NCI-H1105 treated with DMSO at 0.1 percent for 48 hours (cell line): ENCODE measurements at places on chromosomes 6 and 20.

GRCh38 chr6:109834595-109835437 lies 143.3 kb upstream of the GPR6 start:
- DNase-seq, result peak; percentile 86

GRCh38 chr6:108565091-108565766 lies 4.5 kb downstream of the FOXO3 start:
- no peak for DNase-seq

DNA sequence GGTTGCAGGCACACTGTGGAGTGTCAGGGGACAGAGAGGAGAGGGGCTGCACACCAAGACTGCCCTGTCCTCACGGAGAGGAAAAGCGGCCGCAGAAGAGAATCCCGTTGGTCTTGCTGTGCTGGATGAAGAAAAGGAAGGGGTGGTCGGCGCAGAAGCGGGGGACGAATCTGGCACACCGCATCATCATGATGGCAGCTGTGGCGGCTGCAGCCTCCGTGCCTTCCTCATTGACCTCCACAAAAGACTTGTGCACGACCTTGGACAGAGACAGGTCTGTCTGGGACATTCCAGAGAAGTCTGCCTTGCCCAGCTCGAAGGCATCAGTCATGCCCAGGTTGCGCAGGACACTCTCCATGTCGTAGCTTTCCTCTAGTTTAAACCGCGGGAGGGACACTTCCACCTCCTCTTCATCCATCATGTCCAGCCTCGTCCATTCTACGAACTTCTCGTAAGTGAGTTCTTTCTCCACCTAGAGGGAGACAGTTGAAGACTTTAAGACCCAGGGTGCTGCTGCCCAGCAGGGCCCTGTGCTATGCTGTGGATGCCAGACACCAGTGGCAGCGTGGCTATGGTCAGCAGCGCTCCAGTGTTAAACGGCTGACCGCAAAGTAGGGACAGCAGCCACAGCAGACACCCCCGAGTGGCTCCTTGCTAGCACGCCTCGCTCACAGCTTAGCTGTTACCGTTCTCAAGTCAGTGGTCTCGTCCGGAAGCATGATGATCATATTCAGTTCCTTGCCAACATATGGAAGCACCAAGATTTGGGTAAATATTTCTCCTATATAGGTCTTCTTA lies 22.9 kb downstream of the SERPINB6 start:
- no peak for DNase-seq

- DNase-seq, result no peak
Observed at GRCh38 chr20:17541596-17541995, 10.4 kb upstream of the BFSP1 start.

DNA sequence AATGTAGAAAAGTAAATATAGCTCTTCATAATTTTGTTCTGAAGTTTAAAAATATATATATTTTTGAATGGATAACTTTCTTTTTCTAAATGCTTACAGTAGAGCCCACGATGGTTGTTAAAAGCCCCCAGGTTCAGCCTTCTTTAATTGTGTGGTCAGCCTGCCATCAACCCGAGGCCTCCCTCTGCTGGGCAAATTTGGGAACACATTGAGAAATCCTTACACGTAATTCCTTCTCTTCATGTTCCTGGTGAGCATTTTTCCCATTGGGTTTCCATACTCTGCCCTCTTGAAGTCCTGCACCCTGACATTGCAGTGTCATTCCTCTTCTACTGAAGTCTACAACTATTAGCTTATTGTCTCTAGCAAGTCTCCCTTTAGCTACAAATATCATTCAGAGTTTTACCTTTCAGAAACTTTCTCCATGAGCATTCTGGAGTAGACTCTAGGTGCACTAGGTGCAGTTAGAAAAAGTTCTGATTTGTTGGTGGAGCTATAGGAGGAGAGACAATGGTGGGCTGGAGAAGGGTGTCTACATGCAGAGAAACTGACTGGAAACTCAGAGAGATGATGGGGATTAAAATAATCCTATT lies 40.6 kb downstream of the TRIM38 start:
- peak; percentile 56 for DNase-seq

- no peak for DNase-seq
Observed at GRCh38 chr6:134201716-134202115, 116.2 kb downstream of the SGK1 start.

DNA sequence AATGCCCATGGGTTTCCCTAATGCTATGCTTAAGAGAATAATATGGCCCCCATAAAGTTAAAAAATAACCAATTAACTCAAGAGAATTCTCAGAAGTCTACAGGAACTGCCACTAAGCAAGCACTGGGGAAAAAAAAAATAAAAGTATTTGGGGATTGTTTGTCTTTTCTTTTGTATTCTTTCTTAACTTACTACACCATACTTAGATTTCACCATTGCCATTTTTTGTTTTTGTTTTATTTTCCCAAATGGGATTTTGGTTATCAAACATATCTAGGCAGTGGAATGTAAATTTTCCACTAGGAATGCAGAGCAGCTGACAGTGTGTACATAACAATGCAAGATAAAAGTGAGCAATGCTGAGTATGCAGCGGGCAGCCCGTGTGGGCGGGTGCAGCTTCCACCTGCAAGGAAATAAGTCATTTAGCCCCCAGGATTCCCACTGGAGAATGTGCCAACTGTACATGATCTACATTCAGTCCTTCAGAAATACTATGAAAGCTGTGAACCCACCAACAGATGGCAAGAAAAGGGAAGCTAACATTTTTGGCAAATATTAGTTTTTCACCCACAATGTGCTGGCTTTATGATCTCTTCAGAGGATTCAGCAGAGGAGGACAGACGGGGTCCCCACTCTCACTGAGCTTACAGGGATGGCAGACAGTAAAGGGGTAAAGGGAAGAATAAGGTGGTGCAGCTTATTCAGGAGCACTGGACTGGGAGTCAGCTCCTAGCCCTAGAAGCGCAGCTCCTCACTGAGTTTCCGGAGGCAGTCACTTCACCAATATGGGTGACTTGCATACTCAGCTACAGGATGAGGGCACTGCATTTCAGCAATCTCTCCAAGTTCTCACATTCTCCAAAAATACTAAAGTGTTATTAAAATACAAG lies 44.4 kb downstream of the DCDC2 start:
- no peak for DNase-seq

DNA sequence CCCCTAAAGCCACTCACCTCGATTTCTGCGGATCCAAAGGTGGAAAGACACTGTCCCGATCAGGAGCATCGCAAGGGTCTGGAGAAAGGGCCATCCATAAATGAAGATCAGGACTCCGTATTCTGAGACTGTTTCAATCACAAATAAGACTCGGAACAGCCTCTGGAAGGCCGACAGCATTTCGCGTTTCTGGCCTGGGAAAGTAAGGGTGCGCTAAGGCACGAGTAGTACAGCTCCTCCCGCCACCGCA lies 44.6 kb downstream of the DPPA5 start:
- DNase-seq, result no peak

- DNase-seq, result no peak
Observed at GRCh38 chr6:155881826-155882526, 426.3 kb upstream of the NOX3 start.

DNA sequence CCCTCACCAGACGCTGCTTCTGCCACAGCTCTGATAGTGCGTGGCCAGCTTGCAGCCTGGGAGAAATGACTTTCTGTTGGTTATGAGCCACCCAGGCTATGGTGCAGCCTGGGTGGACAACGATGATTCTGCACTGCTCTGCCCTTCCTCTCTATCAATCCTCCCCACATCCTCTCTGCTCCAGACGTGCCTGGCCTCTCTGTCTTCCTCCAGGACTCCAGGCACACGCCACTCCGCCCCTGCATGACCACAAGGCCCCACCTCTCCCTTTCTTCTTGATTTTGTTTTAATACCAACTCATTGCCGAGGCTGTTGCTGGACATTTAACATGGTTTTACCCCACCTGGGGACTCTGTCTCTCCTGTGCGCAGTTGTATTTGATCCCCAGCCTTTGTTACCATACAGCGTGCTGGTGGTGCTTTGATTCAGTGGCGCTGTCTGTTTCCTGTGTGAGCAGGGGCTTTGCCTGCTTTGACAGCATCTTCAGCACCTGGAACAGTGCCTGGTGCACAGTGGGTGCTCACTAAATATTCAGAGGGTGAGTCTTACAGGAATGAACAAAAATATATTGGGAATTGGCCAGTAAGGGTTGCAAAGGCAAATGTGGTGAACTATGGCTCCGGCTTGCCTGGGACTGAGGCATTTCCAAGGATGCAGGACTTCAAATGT lies 280.9 kb downstream of the CDH26 start:
- no peak for DNase-seq

- DNase-seq, result no peak
Observed at GRCh38 chr6:72216222-72217068, 330.1 kb downstream of the RIMS1 start.

- no peak for DNase-seq
Observed at GRCh38 chr6:139126255-139126654, 8.6 kb upstream of the HECA start.

GRCh38 chr6:157505912-157506491 lies 125.0 kb downstream of the ZDHHC14 start:
- DNase-seq, result no peak

GRCh38 chr20:1479831-1480595 lies 11.2 kb downstream of the SIRPB2 start:
- no peak for DNase-seq

GRCh38 chr6:56984361-56984760 lies 29.5 kb downstream of the BEND6 start:
- no peak for DNase-seq

DNA sequence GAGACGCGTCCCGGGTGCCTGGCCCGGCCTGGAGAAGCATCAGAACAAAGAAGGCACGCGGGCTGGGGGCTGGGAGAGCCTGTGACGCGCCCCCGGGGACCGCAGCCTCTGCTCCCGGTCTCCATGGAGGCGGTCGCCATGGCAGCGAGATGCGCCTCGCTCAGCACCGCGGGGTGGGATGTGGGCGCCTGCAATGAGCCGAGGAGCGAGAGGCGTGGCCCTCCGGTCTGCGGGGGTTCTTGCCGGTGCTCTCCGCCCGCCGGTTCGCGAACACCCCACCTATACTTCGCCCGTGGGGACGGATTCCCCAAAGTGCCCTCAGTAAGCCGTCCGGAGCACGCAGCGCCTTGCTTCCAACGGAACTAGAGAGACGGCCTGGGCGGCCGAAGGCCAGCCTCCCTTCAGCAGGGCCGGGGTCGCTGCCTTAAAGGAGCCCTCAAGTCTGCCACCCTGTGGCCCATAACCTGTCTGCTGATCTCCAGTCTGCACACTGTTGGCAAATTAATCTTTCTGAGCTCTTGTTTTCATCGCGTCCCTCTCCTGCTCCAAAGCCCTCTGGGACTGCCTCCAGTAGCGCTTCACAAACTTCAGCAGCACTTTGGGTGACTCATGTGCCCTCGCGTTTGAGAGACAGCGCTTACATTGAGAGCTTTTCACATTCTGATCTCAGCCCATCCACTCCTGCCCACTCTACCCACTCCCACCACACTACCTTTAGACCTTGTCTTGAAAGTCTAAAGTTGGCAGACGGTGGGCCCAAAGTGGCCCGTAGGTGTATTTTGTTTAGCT lies 983 bp upstream of the ADISSP start:
- peak; percentile 83 for DNase-seq

DNA sequence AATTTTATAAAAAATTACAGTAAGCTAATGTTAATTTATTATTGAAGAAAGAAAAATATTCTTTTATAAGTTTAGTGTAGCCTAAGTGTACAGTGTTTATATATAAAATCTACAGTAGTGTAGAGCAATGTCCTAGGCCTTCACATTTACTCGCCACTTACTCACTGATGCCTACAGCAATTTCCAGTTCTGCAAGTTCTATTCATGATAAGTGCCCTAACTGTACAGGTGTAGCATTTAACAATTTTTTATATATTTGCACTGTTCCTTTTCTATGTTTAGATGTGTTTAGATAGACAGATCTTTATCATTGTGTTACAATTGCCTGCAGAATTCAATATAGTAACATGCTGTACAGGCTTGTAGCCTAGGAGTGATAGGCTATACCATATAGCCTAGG lies 80.1 kb upstream of the HDAC2 start:
- DNase-seq, result no peak

GRCh38 chr6:130602151-130602770 lies 224.9 kb upstream of the SMLR1 start:
- no peak for DNase-seq

- DNase-seq, result no peak
Observed at GRCh38 chr6:53520320-53520928, 24.5 kb downstream of the GCLC start.

- no peak for DNase-seq
Observed at GRCh38 chr20:825710-826421, 7.6 kb upstream of the FAM110A start.

DNA sequence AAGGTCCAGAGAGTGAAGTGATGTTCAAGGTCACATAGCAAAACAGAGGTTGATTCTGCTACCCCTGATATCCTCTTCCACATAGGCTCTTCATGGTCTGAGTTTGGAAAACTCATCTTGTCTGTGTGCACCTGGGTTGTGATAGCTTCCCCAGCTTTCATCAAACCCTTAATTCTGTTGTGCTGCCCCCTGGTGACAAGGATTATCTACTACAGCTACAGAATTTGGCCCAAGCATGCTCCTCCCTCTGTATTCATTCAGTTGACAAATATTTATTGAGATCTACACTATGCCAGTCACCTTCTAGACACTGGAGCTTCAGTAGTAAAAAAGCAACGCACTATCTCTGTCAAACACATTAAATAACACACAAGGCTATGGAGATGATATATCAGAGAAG lies 50.4 kb downstream of the SMPDL3A start:
- peak; percentile 60 for DNase-seq

DNA sequence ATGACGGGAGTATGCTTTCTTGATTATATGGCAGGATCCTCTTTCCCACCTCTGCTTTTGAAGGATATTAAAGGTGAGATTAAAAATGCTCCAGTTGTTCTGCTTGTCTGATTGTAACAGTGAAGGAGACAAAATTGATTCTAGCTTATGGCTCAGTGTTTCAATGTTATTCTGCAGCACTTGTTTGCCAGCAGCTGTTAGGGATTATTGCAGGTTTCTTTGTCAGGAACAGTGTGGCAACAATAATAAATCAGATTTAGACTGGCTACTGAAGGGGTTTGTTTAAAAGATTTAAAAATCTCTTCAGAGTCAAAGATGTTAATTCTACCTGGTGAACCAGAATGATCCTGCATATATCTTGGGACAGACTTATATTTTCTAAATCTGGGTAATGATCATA lies 126.9 kb downstream of the LAMA2 start:
- no peak for DNase-seq

GRCh38 chr6:20876561-20876960 lies 342.3 kb downstream of the CDKAL1 start:
- no peak for DNase-seq
